ENCODE measurements at places on chromosomes 6 and 20.

GRCh38 chr6:33236328-33236727, 28.0 kb downstream of the RING1 start:
- no peak for ATAC-seq

- no peak for ATAC-seq
These were observed 9.6 kb upstream of the HSF2 start for GRCh38 chr6:122389704-122390372.

- ATAC-seq: no peak
These were observed 1.2 kb downstream of the CDH4 start for GRCh38 chr20:61253264-61253639.

DNA sequence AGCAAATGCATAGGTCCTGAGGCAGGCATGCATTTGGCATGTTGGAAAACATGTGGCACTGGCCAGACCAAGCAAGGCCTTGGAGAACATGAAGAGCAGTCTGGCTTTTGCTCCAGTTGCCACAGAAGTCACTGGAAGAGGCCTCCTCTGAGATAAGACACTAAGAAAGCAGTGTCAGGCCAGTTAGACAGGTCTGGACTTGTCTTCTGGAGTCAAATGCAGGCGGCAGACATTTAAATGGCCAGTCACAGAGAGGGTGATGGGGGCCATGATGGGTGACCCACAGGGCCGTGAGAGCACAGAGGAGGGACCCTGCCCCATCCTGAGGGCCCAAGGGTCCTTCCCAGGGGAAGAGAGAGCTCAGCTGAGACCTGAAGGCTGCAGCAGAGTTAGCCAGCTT, 26.7 kb upstream of the ADA start:
- no peak for ATAC-seq

DNA sequence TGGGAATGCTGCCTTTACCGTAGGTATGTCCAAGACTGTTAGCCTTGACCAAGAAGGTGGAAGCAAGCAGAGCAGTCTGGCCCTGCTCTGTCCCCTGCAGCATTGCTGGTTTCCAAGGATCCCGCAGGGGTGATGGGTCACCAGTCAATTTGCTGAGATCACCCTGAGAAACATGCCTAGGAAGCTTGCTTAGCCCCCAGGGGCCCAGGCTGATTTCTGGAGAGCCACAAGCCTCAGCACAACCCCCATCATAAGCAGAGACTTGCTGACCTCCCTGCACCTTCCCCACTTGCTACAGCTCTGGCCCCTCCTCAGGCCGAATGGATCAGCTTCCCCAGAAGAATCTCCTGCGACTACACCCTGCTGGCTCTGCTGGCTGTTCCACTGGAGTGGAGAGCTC, 21.5 kb downstream of the ARHGAP40 start:
- no peak for ATAC-seq

DNA sequence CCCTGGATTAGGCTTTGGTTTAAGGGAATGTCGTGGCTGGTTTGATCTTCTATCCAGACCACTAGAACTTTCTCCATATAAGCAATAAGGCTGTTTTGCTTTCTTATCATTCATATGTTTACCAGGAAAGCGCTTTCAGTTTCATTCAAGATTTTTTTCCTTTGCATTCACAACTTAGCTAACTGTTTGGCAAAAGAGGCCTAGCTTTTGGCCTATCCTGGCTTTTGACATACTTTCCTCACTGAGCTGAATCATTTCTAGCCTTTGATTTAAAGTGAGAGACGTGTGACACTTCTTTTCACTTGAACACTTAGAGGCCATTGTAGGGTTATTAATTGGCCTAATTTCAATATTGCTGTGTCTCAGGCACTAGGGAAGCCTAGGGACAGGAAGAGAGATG, 1.7 kb upstream of the FAM50B start:
- ATAC-seq: no peak

GRCh38 chr6:68738039-68738438, 103.0 kb downstream of the ADGRB3 start:
- ATAC-seq: no peak

GRCh38 chr20:922781-923180, 6.6 kb upstream of the ANGPT4 start:
- no peak for ATAC-seq

DNA sequence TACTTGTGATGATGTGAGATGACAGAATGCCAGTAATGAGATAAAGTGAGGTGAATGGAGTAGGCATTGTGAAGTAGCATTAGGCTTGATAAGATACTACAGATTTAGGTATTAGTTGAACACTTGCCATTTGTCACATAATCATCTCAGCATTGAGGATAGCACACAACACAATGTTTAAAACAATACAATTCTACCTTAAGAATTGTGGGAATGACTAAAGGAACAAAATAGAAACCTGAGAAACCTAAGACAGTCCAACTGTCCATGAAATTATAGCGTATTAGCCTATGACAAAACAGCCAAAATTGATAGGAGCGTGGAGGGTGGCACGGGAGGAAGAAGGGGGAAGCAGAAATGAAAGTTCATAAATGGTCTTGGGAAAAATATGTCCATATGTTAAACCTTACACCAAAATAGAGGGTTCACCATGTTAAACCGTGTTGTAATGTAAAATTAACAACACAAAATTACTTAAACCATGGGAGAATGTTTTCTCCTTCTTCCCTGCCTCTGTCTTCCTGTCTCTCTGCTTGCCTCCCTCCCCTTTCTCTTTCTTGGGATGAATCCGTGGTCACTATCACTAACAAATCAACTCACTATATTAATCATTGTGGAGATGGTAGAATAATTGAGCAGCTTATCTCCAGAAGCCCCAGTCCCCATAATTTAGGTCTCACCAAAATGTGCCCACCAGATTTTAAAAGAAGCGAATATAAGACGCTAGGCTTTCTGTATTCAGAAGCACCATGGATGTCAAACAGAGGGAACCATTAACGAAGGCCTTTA, 33.0 kb upstream of the HFE start:
- ATAC-seq: peak; percentile 1

- ATAC-seq: no peak
These were observed 23.6 kb downstream of the SNX5 start for GRCh38 chr20:17944854-17945474.

DNA sequence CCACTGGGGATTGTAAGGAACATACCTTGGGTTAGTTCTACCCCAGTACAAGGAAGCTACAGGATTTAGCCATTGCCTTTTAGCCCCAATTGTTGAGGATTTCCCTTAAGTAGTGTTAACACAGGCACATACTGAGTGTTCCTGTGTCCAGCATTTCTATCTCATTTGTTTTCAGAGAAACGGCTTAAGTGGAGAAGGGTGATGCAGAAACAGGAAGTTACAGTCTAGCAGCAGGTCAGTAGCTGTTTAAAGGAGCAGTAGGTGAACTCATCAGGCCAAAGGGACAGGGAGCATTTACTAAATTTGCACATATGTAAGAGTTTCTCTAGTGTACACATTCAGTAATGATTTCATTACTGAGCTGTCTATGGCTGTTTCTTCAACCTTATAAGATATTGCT, 644.2 kb upstream of the GJE1 start:
- peak; percentile 24 for ATAC-seq

GRCh38 chr6:4645713-4646360, 130.4 kb upstream of the CDYL start:
- no peak for ATAC-seq

DNA sequence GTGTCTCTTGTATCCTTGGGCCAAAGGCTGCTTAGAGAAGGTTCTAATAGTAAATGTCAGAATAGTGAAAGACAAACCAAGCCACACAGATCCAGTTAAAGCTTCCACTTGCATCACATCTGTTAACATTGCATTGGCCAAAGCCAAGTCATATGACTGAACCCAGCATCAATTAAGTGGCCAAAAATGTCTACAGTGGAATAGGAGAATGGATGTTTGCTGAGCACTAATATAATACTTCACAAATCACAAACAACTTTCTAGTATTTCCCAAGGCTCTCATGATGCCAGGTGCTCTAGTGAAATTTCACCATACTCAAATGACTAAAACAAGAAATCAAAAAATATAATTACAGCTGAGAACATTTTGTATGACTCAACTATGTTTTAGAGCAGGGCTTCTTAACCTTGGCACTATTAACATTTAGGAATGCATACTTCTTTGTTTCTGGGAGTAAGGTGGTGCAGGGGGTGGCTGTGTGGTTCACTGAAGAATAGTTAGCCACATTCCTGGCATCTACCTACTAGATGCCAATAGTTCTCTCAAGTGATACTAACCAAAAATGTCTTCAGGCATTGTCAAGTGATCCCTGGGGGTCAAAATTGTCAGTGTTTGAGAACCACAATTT, 148.0 kb upstream of the SPTLC3 start:
- no peak for ATAC-seq

- no peak for ATAC-seq
These were observed 338.0 kb upstream of the SASH1 start for GRCh38 chr6:148004651-148005050.

GRCh38 chr6:83432636-83433035, 1.8 kb upstream of the ME1 start:
- no peak for ATAC-seq

GRCh38 chr20:45911486-45912343, at the start of gene PLTP:
PLTP (minus strand) TSS chr20:45912155; CDS start chr20:45911452, 703 bp downstream.
- ATAC-seq: peak; percentile 59

GRCh38 chr6:99409672-99410071, 15.4 kb downstream of the PNISR start:
- ATAC-seq: no peak

DNA sequence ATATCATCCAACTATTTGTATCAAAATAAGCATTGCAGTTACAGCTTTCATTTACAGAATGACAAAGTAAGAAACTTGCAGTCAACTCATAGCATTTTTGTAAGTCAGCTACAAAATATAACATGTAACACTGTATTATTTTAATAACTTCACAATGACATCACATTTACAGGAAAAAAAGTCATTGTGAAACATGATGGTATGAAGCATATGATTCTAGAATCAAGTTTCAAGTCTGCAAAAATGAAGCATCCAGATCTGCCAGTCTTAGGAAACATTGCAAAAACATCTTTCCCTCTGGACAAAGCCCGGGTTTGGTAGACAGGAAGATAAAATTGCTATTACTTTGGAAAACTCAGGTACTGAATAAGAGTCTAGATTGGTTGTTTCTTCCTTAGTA, 263.9 kb upstream of the NT5E start:
- ATAC-seq: no peak

- ATAC-seq: peak; percentile 27
These were observed 12.3 kb upstream of the RAET1L start for GRCh38 chr6:150037526-150038201.

- ATAC-seq: peak; percentile 96
These were observed 16.8 kb downstream of the TMEM244 start for GRCh38 chr6:129844118-129844891.

DNA sequence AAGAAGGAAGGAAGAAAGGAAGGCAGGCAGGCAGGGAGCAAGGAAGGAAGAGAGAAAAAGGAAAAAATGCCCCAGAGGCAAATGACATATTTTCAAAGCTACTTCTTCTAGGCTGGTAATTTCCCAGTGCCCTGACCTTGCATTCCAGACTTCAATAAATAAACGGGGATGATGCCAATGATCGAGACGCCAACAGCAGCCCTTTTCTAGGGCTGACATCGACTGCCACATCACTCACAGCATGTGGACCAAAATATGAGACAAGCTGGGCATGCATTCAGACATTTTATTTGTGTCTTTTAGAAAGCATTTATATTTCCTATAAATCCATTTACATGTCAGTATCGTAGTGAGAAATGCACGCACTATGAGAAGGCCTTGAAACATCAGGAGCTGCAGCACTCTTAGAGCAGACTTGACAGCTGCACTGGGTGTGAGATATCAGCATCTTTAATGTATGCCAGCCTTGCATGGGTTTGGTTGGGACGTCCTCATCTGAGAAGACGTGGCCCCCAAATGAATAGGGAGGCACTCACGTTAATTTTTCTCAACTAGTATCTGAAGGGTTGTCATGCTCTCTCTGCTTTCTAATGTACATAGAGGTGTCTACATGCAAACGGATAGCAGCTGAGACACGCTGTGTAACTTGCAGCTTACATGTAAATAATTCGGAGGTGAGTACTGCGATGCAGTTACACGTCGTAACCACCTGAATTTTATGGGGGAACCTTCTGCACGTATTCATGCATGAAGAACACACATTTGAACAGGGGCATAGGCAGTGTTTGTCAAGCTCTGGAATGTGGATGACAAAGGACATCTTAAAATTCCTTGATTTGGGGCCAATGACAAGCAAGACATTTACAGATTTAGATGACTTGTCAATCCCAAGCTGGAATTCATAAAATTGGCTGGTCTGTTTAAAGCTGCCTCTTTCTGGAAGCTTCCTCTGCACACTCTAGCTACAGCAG, 149.1 kb upstream of the AGPAT4 start:
- peak; percentile 41 for ATAC-seq

- peak; percentile 70 for ATAC-seq
These were observed 533 bp downstream of the OSTM1 start for GRCh38 chr6:108074057-108074358.

GRCh38 chr6:41162687-41163418, at the start of gene TREM2:
TREM2 (minus strand) TSS chr6:41163116; CDS start chr6:41163082, 34 bp downstream.
- ATAC-seq: no peak

- no peak for ATAC-seq
These were observed 231.0 kb downstream of the SOD2 start for GRCh38 chr6:159461998-159462397.

- ATAC-seq: no peak
These were observed 13.1 kb upstream of the APMAP start for GRCh38 chr20:25005661-25006060.

DNA sequence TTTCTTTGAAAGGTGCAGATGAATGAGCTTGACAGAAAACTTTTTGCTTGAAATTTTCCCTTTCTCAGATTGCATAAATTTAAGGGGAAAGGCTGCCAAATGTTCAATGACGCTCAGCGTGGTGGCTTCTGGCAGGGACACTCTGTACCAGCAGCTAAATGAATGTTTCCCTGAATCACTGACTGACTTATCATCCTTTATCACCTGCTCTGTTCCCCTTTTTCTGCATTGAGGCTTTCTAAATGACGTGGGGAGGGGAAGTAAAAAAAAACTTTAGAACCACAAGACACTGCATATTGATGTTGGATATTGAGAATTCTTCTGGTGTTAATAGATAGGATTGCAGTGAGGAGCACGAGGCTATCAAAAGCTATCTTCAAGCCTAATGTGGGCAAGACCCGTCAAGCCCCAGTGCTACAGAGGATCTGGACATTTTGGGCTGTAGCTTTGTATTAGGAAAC, 46.9 kb upstream of the ENPP5 start:
- no peak for ATAC-seq

GRCh38 chr6:116568111-116568510, 3.2 kb upstream of the RWDD1 start:
- no peak for ATAC-seq

DNA sequence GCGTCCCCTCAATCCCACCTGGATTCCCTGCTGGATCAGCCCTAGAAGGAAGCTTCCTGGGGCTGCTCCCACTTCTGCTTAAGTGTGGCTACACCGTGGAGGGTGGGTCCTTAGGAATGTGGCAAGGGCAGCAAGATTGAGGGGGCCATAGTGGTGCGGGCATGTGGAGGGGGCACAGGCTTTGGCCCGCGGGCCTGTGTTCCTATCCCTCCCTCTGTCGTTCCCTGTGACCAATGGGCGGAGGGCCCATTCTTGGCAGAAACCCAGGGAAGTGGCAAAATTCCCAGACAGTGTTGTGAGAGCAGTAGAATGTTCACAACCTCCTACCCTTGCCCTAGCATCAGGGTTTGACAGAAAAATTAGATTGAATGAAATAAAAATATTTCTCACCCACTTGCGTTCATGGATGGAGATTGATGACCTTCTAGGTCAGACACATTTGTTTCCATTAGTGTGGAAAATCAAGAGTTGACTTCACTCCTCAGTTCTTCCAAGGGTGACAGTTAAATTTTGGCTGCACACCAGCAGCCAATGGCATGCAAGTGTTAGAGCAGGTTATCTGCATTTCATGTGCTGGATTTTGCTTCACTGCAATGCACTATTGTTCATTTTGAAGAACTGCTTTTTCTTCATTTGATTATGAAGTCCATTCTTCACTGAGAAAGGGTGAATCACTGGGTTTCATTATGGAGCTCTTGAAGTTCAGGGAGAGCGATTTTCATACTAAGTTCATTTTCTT, 49.3 kb upstream of the AHI1 start:
- no peak for ATAC-seq
